Muscle of back (tissue), 13 donors: ENCODE measurements at places on chromosomes 5 and 9.
A peak's percentile ranks its signal among the peaks of the same experiment; 100 is the strongest.

GRCh38 chr5:60841361-60841760, 2.7 kb downstream of the ELOVL7 start:
- DNase-seq: no peak

DNA sequence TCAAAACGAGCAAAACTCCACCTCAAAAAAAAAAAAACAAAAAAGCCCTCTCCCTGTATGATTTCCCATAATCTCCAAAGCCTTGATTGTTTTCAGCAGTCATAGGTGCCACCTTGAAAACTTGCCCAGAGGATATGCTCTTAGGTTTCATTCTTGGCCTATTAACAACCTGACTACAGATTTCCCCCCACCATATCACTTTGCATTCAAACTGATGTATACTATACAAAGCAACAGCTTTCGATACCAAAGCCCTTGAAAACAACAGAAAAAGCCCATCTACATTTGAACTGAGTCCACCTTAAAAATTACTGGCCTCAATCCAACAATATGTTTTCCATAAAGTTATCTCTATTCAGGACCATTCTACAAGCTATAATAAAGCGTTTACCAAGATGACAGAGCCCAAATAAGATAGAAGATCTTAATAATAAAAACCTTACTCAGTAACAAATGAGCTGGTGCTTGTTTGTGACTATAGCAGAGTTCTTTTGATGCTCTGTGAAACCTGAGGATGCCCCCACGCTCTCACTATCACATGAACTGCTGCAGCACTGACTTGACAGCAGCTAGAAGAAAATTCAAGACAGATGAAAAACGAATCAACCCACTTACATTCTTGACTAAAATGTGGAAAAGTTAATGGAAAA, 44.4 kb downstream of the FNBP1 start:
- DNase-seq: peak; percentile 70

- DNase-seq: no peak
These were observed 25.9 kb upstream of the TAL2 start for GRCh38 chr9:105636331-105636730.

- no peak for DNase-seq
These were observed 103.6 kb downstream of the C9orf152 start for GRCh38 chr9:110104261-110104809.

- DNase-seq: no peak
These were observed 65.6 kb downstream of the POU5F2 start for GRCh38 chr5:93675460-93676450.

- DNase-seq: peak; percentile 9
These were observed 125.5 kb downstream of the EPB41L4A start for GRCh38 chr5:112293587-112293986.

DNA sequence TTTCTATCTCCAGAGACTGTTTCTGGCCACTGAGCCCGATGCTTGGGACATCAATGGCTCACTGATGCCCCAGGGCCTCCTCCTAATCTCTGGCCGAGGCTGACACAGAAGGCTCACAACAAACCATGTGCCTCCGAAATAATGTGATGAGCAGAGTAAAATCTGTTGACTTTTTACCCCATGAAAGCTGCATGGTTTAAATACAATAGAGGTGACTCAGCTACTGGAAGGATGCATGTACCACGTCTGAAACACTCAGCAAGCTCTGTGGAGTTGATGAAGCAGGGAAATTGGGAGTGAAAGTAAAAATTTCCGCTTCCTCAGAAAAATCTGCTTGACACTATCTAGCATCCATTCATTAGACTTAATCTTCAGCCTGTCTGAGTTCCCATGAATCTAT, 111.1 kb upstream of the EQTN start:
- no peak for DNase-seq

DNA sequence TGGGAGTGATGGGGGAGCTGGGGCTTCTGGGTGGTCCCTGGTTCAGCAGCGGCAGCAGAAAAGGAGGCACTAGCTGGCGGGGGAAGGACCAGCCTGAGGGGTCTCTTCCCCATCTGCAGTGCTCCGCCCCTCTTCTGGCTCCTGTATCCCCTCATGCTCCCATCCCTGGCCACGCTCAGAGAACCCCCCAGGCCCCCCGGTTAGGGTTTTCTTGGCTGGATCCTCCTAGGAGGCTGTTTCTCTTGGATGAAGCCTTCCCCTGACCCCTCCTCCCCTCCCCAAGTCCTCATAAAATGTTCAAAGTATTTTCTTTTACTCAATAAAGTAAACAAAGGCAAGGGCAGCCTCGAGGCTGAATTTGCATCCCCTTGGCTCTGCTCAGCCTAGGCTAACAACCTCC, 60.8 kb downstream of the FGF18 start:
- DNase-seq: no peak

DNA sequence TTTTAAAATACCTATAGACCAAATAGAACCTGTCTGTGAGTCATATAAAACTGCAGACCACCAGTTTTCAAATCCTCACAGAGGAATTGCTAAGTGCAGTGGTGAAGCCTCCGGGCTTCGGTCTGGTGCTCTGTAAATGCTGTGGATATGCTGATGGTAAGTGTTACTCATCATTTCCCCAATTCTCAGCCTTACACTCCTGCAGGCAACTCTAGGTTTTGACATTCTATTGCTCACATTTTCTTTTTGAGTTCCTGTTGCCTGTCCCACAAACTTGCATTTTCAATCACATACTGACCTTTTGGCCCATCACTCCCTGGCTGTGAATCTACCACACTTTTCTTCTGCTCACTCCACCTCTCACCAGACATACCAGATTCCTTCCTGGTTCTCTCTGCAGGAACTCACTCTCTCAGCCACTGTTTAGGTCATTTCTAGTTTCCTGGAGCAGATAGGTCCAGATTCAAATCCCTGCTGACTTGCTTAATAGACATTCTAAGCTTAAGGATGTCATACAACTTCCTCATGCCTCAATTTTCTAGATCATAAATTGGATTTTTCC, 192.9 kb downstream of the RAB3C start:
- no peak for DNase-seq

DNA sequence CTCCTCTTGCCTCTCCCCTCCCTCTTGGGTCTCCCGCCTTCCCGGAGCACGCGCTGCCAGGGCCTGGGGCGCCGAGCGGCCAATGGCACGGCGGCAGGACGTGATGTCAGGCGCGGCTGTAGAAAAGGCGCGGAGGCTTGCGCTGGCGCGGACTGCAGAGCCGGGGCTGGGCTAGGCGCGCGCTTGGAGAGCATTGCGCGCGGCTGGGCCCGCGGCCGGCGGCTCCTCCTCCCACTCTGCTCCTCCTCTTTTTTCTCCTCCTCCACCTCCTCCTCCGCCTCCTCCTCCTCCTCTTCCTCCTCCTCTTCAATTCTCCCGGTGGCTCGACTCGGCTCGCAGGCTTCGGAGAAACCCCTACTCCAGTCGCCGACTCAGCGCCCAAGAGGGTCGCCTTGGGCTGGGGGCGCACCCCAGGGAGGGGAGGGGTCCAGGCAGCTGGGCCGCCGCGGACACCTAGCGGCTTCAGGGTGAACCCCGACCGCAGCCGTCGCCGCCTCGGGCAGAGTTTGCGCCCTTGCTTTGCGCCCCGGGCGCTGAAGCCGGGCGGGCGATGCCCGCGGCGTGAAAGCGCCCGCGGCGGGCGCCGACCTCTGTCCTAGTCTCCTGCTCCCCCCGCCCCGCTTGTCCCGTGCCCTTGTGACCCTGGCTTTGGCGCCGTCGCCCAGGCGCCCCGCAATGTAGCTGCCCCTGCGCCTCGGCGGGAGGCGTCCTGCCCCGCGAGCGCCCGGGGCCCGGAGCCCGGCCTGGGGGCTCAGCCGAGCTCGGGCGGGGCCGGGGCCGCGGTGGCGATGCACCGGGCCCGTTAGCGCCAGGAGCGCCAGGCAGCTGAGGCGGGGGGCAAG, at the start of gene LHX2:
TSS of gene LHX2 (plus strand) at position 309 of the 842 bp plus-strand sequence. CDS start 581 bp downstream, outside the sequence.
- peak; percentile 81 for DNase-seq

- DNase-seq: no peak
These were observed 513.4 kb upstream of the MEF2C start for GRCh38 chr5:89396278-89396954.

- no peak for DNase-seq
These were observed 35.1 kb downstream of the MRPL36 start for GRCh38 chr5:1764606-1764960.

DNA sequence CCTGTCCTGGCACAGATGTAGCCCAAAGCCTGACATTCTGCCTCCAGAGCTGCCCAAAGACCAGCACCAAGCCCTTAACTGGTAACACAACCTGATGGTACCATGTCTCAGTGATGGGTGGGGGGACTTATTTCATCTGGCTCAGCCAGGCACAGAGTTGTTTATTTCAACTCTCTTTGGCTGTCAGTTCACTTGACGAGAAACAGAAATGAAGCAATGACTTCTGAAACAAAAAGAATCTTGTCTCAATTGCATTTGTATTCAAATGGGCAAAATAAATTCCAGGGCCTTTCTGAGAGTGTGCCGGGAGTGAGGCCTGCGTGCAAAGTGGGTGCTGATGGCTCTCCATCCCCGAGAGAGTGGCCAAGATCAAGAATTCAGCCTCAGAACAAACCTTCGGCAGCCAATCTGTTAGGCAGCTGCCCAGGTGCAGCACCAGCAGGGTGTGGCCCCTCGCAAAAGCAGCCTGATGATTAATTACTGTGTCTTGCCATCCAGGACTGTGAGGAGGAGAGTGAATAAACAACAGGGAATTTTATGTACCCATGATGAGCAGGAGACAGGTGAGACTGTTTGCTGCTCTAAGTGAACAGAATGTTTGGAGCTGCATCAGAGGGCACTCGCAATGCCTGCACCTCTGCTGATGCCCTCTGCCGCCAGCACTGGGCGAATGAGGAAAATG, 238.0 kb downstream of the HSPA4 start:
- DNase-seq: no peak

- no peak for DNase-seq
These were observed 15.3 kb upstream of the SEC16A start for GRCh38 chr9:136497916-136498695.

- DNase-seq: peak; percentile 75
These were observed 62.7 kb upstream of the OSMR start for GRCh38 chr5:38783011-38783561.

GRCh38 chr9:115306865-115307264, 188.9 kb upstream of the TNC start:
- DNase-seq: peak; percentile 37

- no peak for DNase-seq
These were observed 16.9 kb upstream of the LAMC3 start for GRCh38 chr9:130991778-130992681.

DNA sequence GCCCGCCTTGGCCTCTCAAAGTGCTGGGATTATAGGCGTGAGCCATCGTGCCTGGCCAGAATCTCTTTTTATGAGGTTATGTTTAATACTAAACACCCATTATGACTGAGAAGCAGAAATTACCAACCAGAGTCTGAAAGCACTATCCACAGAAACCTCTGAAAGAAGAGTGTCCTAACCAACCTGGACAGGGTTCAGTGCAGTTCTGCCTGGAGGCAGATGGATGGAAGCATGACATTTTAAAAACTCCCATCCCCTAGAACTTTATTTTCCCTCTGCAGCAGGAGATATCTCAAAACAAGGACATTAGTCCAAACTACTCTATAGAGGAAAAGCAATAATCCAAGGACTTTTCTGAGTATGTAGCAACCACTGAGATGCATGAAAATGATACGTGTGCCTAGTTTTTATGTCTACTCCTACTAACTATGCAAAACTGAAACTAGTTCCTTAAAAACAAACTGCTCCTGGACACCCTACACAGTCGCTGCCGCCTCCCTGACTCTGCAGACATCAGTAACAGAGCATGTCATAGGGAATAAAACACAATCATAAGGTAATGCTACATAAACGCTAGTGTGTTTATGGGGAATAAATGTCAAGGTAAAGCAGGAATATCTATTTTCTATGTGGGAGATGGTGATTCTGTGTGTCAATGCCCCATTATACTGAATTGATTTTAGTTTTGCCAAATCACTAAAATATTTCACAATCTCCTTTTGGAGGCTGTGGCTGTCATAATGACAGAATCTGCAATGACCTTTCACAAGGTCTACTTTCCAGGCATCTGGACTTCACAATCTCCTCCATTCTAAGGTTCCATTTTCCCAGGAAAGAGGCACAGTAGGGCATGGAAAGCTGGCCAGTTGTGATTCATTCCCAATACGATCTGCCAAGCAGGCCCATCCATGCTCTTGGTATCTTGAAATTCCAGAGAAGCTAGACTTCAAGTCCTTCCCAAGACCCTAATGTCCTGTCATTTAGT, 122.8 kb downstream of the SIL1 start:
- no peak for DNase-seq

DNA sequence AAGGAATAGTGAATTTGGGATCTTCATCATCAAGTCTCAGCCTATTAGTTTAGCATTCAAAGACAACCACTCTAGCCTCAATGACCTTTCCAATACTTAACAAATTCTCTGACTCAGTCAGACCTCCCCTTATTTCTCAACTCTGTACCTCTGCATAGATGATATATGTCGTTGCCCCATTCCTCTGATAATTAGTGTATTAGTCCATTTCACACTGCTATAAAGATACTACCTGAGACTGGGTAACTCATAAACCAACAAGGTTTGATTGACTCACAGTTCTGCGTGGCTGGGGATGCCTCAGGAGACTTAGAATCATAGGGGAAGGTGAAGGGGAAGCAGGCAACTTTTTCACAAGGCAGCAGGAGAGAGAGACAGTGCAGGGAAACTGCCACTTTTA, 8.9 kb downstream of the MRPL22 start:
- no peak for DNase-seq

GRCh38 chr5:142881076-142881783, 111.1 kb downstream of the ARHGAP26 start:
- no peak for DNase-seq

DNA sequence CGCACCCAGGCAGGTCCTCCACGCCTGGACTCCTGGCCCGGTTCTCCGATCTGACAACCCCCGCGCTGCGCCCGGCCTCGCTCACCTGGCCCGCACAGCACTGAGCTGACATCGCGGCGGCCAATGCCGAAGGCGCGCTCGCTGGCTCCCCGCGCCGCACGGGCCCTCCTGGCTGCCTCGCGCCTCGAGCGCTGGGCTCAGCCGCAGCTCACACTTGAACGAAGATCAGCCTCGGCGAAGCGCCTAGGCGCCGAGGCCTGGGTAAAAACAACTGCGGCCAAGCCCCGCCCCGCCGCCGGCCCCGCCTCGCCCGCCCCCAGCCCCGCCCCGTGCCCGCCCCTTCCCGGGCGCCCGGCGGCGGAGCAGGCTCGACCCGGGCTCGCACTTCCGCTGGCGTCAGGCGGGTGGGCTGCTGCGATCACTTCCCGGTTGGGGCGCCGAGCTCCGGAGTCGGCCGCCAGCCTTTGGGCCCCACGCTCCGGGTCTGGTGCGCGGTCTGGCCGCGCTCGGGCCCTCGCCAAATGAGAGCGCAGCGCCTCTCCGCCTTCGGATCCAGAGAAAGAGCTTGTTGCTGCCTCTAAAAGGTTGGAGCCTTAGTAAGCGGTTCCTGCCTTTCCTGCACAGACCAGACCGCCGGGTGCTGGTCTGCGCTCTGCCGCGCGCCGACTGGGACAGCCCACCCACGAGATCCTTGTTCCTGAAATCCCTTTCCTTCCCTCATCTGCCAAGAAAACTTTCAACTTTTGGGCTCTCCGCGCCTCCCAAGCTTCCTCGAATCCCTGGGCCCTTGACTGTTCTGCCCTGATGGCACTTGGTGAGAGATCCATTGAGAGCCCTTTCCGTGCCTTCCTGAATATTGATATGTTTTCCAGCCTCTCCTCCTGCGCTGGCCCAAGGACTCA, at the start of gene SERINC5:
TSS of gene SERINC5 (minus strand) at position 238 of the 902 bp plus-strand sequence. CDS start at position 112, 126 bp downstream.
- peak; percentile 91 for DNase-seq
